ENCODE measurements at places on chromosomes 4 and X. TPM values are rescaled to one million over a fixed set of nuclear protein-coding genes. Genes with fewer than 3 reads are reported as not detected.

The SLC26A1 gene
- total RNA-seq = 0.80 TPM

GRCh38 chrX:154043003-154043763 is 23.5 kb upstream of the IRAK1 start:
- H3K4me3 ChIP-seq = no peak overlapping the region
- H3K27me3 ChIP-seq = no peaks in the 10 kb centered on the region
- H3K27ac ChIP-seq = no peak overlapping the region
- H3K36me3 ChIP-seq = peaks cover 16% of the 10 kb centered on the region
- peaks cover 11% of the 10 kb centered on the region for H3K4me1 ChIP-seq

GRCh38 chr4:44553180-44553579 is 98.2 kb downstream of the YIPF7 start:
- H3K27ac ChIP-seq = no peak overlapping the region
- H3K4me1 ChIP-seq = no peaks in the 10 kb centered on the region
- H3K36me3 ChIP-seq = no peaks in the 10 kb centered on the region
- H3K27me3 ChIP-seq = no peaks in the 10 kb centered on the region
- H3K4me3 ChIP-seq = no peak overlapping the region

The TRIM61 gene
- 2.0 TPM for total RNA-seq

DNA sequence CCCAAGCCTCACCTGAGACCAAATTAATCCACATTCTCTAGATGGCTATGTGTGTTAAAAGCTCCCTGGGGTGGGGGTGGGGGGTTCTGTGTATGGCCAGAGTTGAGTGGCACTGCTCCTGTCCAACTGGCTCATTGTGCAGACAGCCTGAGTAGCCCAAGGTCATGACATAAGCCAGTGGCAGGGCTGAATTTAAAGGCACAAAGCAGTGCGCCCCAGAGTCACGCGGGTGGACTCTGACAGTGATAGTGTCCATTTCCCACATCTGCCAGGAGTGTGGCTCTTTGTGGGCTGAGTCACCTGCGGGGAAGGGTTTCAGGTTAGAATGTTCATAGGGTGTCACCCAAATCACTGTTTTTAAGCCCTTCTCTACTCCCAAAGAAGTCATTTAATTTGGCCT is 45.4 kb downstream of the SCD5 start:
- DNase-seq = no peak
- H3K4me1 ChIP-seq = no peaks in the 10 kb centered on the region
- no peak overlapping the region for H3K4me3 ChIP-seq
- H3K27ac ChIP-seq = no peak overlapping the region
- no peaks in the 10 kb centered on the region for H3K27me3 ChIP-seq
